ENCODE measurements at places on chromosomes 11 and 22.
A peak's percentile ranks its signal among the peaks of the same experiment; 100 is the strongest.

GRCh38 chr11:114209343-114209742, 86.9 kb upstream of the NNMT start:
- no peak for DNase-seq

GRCh38 chr11:76684516-76684915, 14.0 kb upstream of the LRRC32 start:
- no peak for DNase-seq

DNA sequence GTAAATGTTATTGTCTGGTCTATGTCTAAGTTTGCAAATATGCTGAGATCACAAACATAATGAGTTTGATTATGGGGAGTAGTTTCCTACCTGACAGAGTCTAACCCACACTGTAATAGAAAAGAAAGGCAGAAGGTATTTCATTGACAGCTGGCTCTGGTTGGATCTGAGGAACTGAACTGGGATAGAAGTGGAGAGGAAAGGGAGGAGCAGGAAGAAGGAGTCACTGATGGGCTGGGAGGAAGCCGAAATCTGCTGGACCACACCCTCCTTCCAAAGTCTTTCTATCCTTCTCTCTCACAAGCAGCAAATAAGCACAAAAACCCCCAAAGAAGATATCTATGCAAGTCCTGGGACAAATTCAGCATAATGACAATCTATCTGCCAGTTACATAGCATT, 11.7 kb downstream of the BLID start:
- no peak for DNase-seq

DNA sequence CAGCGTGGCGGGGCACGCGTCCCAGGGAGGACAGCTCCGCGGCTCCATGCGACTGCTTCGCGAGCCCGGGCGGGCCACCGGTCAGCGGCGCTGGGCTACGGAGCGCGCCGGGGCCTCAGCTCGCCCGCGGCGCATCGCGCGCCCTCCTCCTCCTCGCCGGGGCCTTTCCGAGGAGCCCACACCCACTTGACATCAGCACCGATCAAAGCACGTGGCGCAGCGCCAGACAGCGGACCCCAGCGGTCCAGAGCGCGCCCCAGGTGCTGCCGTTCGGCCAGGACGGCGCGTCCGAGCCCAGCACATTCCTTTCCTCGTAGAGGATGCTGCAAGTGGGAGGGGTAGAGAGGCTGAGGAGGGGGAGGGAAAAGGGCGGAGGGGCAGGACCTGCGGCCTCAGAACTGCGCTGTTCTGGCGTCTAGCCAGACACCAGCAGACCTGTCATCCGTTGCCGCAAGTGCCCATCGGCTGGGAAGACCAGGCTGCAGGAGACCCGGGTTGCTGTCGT, 88.6 kb downstream of the PLEKHA7 start:
- DNase-seq, result no peak

DNA sequence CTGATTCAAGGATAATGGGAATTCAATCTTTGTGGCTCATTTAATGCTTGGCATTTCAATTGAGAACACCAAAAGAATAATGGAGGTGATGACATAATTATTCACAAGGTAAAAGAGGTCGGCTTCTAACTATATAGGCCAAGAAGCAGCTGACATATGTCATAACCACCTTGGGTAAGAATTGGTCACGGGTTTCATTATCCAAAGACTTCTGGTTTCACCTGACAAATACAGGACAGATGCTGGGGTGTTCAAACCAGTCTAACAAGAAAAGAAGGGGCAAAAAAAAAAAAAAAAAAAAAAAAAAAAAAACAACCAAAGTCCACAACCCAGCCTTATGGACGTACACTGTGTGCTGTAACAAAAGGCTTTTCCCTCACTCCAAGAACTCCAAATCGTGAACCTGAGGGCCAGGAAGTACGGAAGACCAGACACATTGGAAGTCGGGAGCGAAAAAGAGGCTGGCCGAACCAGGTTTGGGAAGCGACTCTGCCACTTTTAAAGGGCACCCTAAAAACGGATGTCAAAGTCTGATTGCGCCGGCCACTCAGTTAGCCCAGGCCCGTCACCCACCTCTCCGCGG, 385 bp downstream of the HARBI1 start:
- DNase-seq, result peak; percentile 52

- no peak for DNase-seq
Measured at GRCh38 chr11:95922099-95922498, 1.8 kb downstream of the MTMR2 start.

DNA sequence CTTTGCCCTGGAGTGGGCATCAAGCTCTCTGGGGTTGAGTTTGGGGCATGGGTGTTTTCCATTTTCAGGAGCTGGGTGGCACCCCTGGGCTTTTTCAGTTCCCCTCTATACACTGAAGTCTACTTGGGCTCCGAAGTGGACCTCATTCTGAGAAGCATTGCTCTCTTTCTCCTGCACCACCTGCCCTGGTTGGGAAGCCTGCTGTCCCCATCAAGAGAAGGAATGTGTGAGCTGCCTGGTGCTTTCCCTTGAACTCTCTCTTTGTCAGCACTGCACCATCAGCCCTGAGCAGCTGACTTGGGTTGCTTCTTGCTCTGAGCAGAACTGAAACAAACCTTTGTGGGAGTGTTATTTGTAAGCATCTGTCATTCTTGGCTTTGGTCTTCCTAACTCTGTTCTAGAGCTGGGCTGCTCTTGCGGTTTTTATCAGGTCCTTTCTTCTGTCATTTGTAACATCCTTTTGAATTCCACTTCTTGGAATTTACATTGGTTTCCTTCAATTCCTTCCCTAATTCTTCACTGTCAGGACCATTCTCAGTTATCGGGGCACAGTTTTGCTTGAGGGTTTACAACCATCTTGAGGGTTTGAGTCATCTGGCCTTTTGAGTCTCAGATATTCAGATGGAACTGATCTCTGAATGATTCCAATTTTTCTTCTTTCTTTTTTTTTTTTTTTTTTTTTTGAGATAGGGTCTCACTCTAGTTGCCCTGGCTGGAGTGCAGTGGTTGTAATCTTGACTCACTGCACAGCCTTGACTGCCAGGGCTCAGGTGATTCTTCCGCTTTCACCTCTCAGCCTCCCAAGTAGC, 20.5 kb downstream of the UBE2L3 start:
- DNase-seq, result peak; percentile 83
